Fibroblast of the aortic adventitia (primary cell): ENCODE measurements at places on chromosomes 1 and 21. TPM values are rescaled to one million over a fixed set of nuclear protein-coding genes. Genes with fewer than 3 reads are reported as not detected.

Gene HFM1
- total RNA-seq, result 0.49 and 2.0 TPM in 2 replicates

Gene UTS2
- not detected in 2 replicates for total RNA-seq

Gene OR2G6
- total RNA-seq, result not detected in 2 replicates

Gene TGFB2
- 0.82 and 13.5 TPM in 2 replicates for total RNA-seq

Gene CDC42BPA
- total RNA-seq, result 82.5 and 123 TPM in 2 replicates

Gene SLC30A1
- total RNA-seq, result 37.2 and 47.4 TPM in 2 replicates

Gene SLC6A9
- total RNA-seq, result 6.8 and 25.9 TPM in 2 replicates

Gene LMO4
- 10.2 and 47.1 TPM in 2 replicates for total RNA-seq

Gene FCRL2
- not detected in 2 replicates for total RNA-seq

Gene HTR6
- total RNA-seq, result 0.09 TPM in 1 of 2 replicates, not detected in the other

Gene CELA3A
- total RNA-seq, result not detected in 2 replicates

Gene ATP6V0B
- total RNA-seq, result 47.3 and 53.1 TPM in 2 replicates
